ENCODE measurements at places on chromosomes 5 and 9.

- no peak for DNase-seq
These were observed 10.8 kb downstream of the SH3PXD2B start for GRCh38 chr5:172443441-172444109.

GRCh38 chr5:5572010-5572865 is 149.8 kb downstream of the ICE1 start:
- no peak for DNase-seq

DNA sequence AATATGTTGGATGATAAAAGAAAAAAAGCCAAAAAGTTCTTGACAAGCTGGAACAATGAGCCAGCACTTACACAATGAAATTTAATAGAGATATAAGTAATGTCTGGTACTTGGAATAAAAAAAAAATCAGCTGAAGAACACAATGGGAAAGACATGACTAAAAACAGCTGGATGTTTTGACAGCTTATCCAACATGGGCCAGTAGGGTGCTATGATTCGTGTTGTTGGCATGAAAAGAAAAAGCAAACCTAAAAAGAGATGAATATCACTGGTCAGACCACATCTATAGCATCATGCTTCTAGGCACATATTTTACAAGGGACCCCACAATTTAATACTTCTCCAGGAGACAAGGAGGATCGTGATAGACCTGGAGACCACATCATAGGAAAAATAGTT is 175.3 kb downstream of the ARL15 start:
- DNase-seq, result no peak

- no peak for DNase-seq
These were observed 55.4 kb downstream of the LMX1B start for GRCh38 chr9:126669108-126669507.

- DNase-seq, result no peak
These were observed 823 bp upstream of the PRDM6 start for GRCh38 chr5:123088031-123088805.
